ENCODE measurements at places on chromosomes 2 and 18.

DNA sequence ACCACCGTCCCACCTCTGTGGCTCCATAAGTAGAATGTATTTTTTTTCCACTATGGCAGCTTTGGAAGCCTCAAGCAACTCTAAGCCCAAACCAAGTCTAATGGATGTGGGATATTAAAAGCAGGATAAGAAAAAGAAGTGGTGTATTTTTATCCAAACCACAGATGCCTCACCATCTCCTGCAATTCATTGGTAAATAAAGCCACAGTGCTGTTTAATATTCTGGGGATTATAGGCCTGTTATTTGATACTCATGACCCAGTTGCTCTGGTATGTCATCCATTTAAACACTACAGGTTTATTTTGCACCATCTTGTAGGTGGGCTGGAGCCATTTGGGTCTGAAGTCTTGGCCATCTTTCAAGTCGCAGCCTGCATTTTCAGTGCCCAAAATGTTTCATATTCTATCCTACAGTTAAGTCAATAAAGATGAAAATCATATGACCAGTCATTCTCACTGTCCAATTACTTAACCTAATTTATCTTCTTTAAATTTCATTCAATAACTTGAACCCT lies 279.5 kb upstream of the EPHA4 start:
- no peaks in the 10 kb centered on the region for H3K36me3 ChIP-seq
- H3K27ac ChIP-seq, result no peak overlapping the region
- H3K4me1 ChIP-seq, result no peaks in the 10 kb centered on the region
- no peak overlapping the region for H3K4me3 ChIP-seq

- H3K36me3 ChIP-seq, result no peaks in the 10 kb centered on the region
- no peak overlapping the region for H3K4me3 ChIP-seq
- no peaks in the 10 kb centered on the region for H3K4me1 ChIP-seq
- H3K27me3 ChIP-seq, result no peaks in the 10 kb centered on the region
- H3K27ac ChIP-seq, result no peak overlapping the region
Measured at GRCh38 chr2:59191781-59192180, 950.7 kb upstream of the FANCL start.

DNA sequence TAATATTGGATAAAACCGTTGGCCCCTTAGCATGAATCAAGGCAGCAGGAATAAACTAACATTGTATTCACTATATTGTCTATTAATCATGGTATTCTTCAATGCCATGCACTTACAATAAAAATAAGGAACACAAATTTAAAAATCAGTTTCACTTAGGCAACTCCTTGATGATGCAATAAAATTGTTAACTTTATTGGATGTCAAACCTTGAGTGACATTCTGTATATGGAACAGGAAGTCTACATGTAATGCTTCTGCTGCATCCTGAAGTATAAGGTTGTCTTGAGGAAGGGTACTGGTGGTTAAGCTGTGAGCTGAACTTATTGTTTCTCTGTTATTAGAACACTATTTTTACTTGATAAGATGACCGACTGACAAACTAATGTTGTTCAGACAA lies 605.5 kb downstream of the SATB2 start:
- H3K4me3 ChIP-seq, result no peak overlapping the region
- DNase-seq, result no peak
- no peak overlapping the region for H3K27ac ChIP-seq
- H3K4me1 ChIP-seq, result no peaks in the 10 kb centered on the region
- H3K36me3 ChIP-seq, result no peaks in the 10 kb centered on the region

- no peak overlapping the region for H3K4me3 ChIP-seq
- H3K36me3 ChIP-seq, result no peaks in the 10 kb centered on the region
- H3K4me1 ChIP-seq, result no peaks in the 10 kb centered on the region
Measured at GRCh38 chr2:145845207-145845894, 1325.4 kb upstream of the ZEB2 start.

Measured in effector memory CD4-positive, alpha-beta T cell (primary cell).